ENCODE measurements at places on chromosomes 5 and 9.

- DNase-seq, result no peak
Observed at GRCh38 chr5:125868036-125868435, 555.2 kb upstream of the GRAMD2B start.

DNA sequence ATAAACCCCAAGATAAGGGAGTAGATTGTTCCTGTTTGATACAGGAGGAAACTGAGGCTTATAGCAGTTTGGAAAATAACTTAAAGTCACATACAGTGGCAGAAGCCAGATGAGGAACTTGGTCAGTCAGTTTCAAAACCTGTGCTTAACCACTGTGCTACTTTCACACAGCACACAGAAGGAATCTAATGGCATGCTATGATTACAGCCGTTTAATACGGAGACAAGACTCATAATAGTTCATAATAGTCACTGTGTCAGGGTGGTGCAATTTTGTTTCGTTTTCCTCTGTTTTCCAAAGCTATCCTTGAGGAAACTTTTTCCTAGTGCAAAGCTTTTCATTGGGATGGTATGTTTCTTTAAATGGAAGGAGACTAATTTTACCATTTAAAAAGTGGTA lies 112.3 kb downstream of the GCNT1 start:
- no peak for DNase-seq

- peak; percentile 27 for DNase-seq
Observed at GRCh38 chr9:126326228-126327005, at the start of gene MVB12B. TSS of gene MVB12B (plus strand) at chr9:126326829. CDS start at chr9:126326930, 101 bp downstream.

DNA sequence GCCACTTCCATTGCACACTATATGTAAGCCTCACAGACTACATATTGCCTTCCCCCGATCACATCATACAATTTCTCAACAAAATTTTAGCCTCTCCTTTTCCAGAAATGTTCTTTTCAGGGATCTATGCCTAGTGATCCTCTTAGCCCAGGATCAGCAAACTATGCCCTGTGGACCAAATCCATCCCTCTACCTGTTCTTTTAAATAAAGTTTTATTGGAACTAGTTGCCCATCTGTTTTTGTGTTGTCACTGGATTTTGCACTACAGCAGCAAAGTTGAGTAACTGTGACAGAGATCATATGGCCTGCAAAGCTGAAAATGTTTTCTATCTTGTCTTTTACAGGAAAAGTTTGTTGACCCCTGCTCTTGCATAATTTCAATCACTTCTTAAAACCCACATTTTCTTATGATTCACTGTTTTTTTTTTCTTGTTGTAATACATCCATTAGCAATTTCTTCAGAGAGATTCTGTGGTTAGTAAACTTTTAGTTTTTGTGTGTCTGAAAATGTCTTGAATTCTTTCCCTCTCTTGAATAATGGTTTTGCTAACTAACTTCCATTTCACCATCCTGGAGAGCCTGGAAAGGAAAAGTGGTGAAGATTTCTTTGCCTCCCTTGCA lies 7.1 kb downstream of the TXNDC8 start:
- no peak for DNase-seq

DNA sequence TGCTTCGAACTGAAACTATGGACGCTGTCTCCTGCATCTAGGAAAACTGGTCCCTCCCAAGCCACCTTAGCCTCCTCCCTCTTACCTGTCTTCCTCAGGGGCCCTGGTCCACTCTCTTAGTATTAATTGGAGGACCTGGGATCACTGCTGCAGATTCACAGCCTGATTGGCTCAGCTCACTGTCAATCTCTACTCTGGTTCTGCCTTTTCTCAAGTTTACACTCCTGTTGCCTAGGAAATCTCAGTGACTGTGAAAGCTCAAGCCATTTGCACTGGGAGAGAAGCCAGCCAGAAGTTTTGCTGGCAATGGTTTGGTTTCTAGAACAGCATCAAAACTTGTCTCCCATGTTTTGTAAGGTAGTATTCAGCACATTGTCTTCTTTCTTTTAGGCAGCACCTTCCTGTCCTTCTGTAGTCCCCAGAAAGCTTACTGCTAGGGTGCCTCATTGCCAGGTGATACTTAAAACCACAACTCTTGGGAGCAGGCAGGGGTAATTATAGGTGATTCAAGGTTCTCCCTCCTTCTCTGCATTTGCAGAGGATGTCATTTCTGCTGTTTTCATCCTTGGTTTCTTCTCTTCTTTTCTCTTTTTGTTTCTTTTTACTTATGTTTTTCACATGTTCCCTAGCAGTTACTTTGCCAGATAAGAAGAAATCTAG lies at the start of gene CAPSL:
Gene CAPSL, minus strand, starts transcription at position 55 of the 660 bp plus-strand sequence. CDS start 17,502 bp downstream, outside the sequence.
- peak; percentile 64 for DNase-seq

- DNase-seq, result no peak
Observed at GRCh38 chr5:25095261-25095660, 450.5 kb upstream of the CDH10 start.

GRCh38 chr9:2727966-2728613 lies 10.8 kb downstream of the KCNV2 start:
- peak; percentile 69 for DNase-seq

DNA sequence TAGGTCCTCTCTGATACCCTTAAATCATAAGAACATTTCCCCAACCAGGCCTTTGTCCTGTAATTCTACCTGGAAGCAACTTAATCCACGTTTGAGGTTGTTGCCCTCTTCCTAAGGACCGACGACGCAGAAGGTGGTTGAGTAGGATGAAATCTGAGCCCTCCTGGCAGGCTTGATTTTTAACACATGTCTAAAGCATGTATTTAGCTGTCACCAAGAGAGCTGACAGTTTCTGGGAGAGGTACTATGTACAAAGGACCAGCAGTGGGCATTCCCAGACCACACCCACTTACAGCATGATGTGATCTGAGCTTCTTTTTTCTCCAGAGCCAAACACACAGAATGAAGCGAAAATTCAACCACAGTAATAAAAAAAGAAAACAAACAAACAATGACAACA lies 260.9 kb downstream of the SH3GL2 start:
- DNase-seq, result no peak

DNA sequence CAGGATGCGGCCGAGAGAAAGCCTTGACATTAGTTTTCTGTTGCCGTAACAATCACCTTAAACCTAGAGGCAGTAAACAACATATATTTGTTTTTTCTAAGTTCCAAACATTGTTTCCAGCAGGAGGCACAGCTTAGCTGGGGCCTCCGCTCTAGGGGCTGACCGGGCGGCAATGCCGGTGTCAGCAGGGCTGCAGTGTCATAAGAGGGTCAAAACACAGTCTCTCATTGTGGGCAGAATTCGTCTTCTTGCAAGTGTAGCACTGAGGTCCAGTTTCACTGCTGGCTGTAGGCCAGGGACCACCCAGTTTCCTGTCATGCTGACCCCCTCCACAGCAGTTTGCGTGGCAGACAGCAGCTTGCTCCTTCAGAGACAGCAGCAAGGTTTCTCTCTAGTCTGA lies 186.2 kb downstream of the PJA2 start:
- DNase-seq, result no peak

GRCh38 chr5:59327191-59327980 lies 566.1 kb downstream of the PDE4D start:
- no peak for DNase-seq

DNA sequence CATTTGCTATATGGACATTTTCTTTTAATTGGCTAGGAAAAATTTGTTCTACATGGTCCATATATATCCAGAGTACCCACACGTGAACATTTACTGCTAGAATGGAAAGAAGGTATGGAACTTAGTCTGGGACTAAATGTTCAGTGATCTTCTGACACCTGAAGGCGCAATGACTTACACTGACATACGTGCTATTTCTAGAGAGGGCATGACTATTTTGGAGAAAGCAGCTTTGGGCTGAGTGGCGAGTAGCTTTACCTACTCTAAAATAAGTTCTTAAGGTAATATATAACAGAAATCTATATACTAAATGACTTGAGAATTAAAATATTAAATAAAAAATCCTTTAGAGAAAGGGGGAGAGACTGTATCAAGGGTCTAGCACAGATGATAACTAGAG lies 10.4 kb downstream of the NNT start:
- no peak for DNase-seq

- DNase-seq, result no peak
Observed at GRCh38 chr9:128629852-128630545, 26.6 kb downstream of the DYNC2I2 start.

- DNase-seq, result peak; percentile 26
Observed at GRCh38 chr5:61329550-61330128, 2.4 kb upstream of the ZSWIM6 start.

GRCh38 chr5:54214722-54215121 lies 95.7 kb downstream of the ARL15 start:
- no peak for DNase-seq

GRCh38 chr9:36868586-36869282 lies 165.3 kb downstream of the PAX5 start:
- DNase-seq, result no peak

DNA sequence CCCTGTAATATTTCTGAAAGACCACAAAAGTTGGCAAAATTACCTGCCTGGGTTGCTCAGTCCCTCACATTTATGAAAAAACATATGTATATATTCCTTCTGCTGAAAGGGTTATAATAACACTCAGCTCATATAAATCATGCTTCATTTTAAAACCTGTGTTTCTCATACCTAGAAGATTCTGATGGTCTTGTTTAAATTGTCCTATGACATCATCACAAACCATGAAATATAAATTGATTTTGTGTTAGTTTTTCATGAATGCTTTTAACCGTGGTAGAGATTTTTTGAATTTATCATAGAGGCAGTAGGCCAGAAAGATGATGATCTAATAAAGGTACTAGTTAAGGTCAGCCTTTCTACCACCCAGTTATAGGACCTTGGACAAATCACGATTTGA lies 31.4 kb downstream of the SRFBP1 start:
- DNase-seq, result no peak

DNA sequence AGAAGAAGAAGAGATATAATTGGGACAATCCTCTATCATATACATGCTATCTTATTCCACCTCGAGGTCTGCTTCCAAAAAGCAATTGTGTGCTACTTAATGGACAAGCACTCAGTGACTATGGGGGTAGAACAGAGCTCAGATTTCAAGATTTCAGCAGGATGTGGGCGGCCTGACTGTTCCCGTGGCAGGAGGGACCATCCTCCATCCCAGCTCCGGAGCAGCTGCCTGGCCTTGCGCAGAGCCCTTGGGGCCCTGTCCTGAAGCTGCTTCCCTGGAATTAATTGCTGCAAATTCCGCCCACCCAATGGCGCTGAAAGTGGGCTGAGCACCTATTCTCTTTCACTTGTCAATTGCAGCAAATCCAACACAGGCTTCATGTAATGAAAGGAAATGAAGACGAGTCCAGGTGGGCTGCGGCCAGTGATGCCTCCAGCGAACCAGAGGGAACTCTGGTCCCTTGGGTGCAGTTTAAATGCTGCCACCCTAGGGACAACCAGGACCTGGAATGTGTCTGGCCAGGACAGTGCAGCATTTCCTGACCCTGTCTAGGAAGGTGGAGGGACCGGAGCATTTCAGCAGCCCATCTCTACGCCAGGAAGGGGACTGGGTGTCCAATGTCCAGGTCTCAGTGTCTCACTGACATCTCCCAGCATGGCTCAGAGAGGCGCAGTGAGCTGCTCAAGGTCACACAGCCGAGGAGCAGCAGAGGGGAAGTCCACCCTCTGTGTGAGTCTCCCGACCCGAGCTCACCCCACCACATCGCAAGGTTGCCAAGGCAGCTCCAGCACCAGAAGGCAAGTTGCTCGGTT lies 50.5 kb upstream of the FCN1 start:
- DNase-seq, result no peak

DNA sequence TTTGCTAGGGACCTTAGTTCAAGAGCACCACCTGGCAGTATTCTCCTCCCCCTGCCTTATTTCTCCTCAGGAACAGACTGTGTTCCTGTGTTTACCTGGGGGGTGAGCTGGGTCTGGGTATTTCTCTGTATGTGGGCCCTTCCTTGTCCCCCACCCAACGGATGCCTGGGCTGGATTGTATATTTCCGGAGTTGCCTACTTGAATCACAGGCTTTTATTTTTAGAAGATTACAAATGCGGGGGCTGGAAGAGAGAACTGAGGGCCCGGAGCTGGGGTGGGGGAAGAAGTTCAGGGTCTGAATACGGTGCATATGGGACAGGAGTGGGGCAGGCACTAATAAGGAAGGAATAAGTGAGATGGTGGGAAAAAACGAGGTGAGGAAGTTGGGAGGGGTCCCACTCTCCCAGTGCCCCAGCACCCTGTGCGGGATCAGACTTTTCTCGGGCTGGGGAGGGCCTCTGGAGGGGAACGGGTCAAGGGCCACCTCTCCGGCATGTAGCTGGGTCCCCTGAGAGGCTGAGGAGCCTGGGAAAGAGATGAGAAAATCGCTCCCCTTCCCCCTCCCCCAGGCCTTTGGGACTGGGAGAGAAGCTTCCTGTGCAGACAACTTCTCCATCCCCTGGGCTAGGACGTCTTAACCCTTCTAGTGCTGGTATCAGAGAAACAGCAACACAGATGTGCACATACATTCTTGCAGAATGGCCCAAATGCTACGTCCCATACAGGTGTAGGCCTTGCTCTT lies 42.1 kb downstream of the PCDH1 start:
- DNase-seq, result no peak

GRCh38 chr5:64834611-64835010 lies 65.9 kb downstream of the CWC27 start:
- no peak for DNase-seq

GRCh38 chr5:21663082-21663481 lies 1190.1 kb downstream of the CDH12 start:
- no peak for DNase-seq

GRCh38 chr9:38370176-38370575 lies 22.3 kb upstream of the ALDH1B1 start:
- DNase-seq, result no peak

DNA sequence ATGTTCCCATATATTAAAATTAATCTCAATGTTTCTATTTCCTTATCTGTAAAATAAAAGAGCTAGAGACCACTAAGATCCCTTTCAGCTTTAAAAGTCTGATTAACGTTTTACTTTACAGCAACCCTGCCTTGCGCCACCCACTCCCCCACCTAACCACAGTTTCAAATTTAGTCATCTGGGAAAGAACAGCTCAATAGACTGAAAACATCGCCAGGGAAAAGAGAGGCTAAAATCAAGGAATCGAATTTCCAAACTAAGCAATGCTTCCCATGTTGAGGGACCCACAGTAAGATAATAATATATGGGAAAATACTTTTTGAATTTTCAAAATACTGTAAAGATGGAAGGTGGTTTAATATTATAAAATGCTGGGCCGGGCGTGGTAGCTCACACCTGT lies 6.6 kb downstream of the SAXO1 start:
- DNase-seq, result no peak

GRCh38 chr5:67971971-67972821 lies 243.4 kb upstream of the PIK3R1 start:
- DNase-seq, result no peak

- no peak for DNase-seq
Observed at GRCh38 chr5:3222924-3223323, 372.7 kb upstream of the IRX1 start.

DNA sequence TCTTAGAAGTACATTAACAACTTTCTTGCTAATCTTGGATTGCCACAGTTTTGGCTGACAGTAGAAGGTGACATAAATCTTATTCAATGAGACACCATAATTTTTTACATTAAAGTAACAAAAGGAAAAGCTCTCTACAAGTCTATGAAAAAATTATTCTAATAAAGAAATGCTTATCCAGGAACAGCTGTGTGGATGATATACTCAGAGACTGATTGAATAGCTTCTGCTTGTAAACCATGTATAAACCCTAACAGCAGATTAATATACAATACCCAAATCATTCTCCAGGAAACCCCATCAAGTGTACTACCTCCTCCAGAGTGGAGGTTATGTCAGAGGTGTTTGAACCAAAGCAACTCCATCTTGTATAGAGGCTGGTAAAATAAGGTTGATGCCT lies 581.4 kb upstream of the PTGER4 start:
- no peak for DNase-seq
